RCC 7860 (cell line): ENCODE measurements at places on chromosomes 16 and 17.

DNA sequence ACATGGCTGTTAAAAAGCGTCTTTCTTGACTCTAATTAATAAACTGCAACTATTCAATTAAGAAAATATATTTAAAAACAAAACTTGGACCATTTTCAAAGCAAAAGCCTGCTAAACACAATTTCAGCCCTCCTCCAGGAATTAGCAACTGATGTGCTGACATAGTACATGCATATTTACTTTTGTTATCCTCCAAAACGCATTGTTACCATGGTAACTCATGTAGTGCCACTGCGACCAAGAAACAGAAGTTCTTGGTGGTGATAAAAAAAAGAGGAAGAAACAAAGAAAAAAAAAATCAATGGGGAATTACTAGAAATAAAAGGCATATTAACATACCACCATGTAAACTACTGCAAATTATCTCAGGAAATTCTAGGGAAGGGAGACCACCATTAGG, 793.4 kb upstream of the CDH8 start:
- DNase-seq: no peak

GRCh38 chr17:68646626-68647526, 45.7 kb upstream of the FAM20A start:
- no peak for DNase-seq

GRCh38 chr16:19717741-19718623, at the start of the genes IQCK and KNOP1:
Gene IQCK, plus strand, starts transcription at chr16:19718271. Its CDS starts 36 bp downstream, at chr16:19718307.
Gene KNOP1, minus strand, starts transcription at chr16:19718227. Its CDS starts 3,192 bp downstream, at chr16:19715035.
- peak; percentile 76 for DNase-seq

- no peak for DNase-seq
Measured at GRCh38 chr16:67766291-67766690, 40.1 kb downstream of the RANBP10 start.

GRCh38 chr16:22926105-22926751, 112.3 kb downstream of the HS3ST2 start:
- no peak for DNase-seq

- DNase-seq: peak; percentile 53
Measured at GRCh38 chr17:1460233-1460632, 4.2 kb upstream of the CRK start.

DNA sequence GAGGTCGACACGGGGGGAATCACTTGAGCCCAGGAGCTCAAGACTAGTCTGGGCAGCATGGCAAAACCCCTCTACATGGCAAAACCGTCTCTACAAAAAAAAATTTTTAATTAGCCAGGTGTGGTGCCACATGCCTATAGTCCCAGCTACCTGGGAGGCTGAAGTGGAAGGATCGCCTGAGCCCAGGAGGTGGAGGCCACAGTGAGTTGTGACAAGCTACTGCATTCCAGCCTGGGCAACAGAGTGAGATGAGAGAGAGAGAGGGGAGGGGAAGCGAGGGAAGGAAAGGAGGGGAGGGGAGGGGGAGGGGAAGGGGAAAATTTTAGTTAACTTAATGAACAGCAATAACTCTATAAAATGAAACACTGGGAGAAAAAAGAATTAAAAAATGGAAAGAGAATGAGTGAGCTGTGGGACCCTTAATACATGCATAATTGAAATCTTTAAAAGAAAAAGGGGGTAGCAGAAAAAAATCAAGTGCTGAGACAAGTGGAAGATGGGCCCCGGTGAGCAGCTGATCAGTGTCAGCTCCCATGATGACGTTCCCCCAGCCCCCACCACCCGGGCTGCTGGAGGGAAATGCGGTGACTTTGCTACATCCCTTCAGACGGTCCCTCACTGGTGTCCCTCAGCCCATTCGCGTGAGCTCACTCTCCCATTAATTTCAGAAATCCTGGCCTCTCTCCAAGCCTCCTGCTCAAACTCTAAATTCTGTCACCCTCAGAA, 2.7 kb downstream of the ASGR2 start:
- no peak for DNase-seq

DNA sequence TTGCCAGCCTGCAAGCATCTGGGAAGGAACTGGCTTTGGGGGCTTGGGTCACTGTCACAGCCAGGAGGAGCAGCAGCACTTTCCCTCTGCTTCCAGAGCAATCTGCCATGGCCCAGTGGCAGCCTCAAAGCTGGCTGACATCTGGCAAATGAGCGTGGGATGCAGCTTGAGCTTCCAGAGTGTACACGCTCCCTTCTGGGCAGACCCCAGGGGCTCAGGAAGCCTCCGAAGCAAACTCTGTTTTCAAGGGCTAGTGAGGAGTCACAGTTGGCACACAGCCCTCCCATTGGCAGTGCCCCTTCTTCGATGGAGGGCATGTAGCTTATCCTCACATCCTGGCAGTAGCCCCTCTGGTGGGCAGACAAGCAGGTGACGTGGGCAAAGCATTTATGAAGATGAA, 249.6 kb downstream of the ENGASE start:
- no peak for DNase-seq

DNA sequence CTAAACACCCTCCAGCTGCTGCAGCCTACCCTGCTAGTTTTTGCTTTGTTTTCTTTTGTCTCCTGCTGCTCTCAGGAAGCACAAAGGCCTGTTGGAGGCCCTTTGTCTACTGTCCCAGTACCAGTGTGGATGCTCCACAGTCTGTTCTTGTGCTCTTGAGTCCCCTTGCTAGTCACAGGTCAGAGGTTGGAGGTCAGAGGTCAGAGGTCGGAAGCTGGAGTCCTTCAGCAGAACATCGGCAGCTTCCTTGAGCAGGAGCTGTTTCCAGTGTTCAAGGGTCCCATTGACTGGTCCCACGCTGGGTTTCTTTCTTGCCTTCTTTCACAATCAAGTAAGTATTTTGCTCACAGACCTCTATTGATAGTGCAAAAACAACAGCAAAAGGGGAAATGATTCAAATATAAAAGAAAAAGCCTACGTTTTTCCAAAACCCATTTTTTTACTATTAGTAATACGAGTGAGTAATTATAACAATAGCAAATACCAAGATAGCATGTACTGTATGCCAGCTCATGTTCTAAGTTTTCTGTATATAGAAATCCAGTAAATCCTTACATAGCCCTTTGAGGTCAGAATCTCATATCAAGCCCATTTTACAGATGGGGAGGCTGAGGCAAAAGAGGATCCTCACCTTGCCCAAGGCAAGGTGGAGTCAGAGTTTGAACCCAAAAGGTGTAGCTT, 10.9 kb upstream of the IL34 start:
- no peak for DNase-seq

GRCh38 chr16:79673635-79674034, 73.1 kb upstream of the MAF start:
- DNase-seq: no peak

- no peak for DNase-seq
Measured at GRCh38 chr17:53696286-53696685, 126.4 kb upstream of the KIF2B start.
